ENCODE measurements at places on chromosomes 1 and 21. TPM values are rescaled to one million over a fixed set of nuclear protein-coding genes. Genes with fewer than 3 reads are reported as not detected.

Gene C8A
- total RNA-seq: 10.7 TPM

- no peak for DNase-seq
Observed at GRCh38 chr1:112904071-112904830, 51.7 kb downstream of the SLC16A1 start.

DNA sequence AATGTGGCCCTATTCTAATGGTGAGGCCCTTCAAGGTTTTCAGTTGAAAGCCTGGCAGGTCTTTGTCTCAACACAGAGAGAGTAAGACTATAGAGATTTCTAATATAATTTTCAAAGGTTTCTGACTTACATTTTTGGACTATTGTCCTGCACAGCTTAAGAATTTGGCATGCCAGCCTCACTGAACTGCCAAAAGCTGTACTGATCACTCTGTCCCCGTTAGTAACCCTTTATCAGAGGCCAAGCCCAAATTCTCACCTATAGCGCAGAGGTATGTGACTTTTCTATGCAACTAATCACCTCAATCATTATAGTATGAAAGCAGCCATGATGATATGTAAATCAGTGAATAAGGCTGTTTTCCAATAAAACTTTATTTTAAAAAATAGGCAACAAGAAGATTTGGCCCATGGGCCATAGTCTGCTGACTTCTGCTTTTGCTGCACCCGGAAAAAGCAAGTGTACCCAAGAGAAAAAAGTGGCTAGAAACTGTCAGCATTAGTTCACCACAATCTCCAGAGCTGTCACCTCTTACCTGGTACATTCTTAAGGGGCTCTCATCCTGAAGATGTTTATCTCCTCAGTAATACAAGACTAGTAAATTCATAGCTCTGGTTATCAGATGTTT lies 85.4 kb downstream of the PIGK start:
- DNase-seq: no peak

GRCh38 chr1:68974447-68974846 lies 477.6 kb upstream of the DEPDC1 start:
- no peak for DNase-seq

- DNase-seq: no peak
Observed at GRCh38 chr1:37722181-37723071, 30.1 kb downstream of the CDCA8 start.

Data from mucosa of gallbladder (tissue), 1 donor.